Omental fat pad (tissue), 4 donors: ENCODE measurements at places on chromosomes 2 and 18. TPM values are rescaled to one million over a fixed set of nuclear protein-coding genes. Genes with fewer than 3 reads are reported as not detected.

The ALK gene
- total RNA-seq = not detected

DNA sequence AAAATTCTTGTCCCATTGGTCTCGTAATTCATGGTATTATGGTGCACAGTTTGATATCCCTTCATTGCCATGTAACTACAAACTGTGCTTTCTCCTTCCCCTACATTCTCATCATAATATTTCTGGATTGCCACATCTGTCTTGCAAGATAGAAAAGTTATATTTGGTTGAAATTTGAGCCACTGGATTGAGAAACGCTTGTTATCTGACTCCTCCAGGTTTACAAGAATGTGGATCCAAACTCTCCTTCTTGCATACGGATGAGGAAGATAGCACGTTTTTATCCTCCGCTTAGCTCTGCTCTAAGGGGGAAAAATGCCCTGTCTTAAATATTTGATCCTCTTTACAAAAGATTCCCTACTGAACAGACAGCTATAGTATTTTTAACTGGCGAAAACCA lies 438.2 kb downstream of the TSN start:
- DNase-seq = no peak

The POTEJ gene
- not detected for total RNA-seq

DNA sequence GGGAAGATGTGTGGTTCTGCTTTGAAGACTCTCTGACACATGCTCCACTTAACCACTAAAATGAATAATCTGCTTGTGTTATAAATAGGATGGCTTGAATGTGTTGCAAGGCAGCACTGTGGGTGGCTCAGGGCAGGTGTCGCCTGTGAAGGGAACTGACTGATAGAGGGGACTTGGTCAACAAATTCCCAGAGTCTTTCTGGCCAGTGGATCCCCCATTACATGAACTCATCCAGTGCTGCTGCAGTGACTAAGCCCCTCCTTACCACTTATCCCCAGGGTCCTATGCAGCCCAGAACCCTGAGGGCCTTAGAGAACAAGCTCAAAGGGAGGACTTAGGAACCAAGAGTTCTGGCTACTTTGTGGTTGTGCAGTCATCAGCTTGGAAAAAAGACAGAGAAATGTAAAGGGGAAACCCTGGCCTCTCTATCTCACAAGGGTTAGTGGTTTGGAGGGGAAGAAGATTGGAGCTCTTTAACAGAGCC lies 226.2 kb upstream of the TNP1 start:
- DNase-seq = no peak

GRCh38 chr18:51490860-51491259 lies 293.4 kb upstream of the MEX3C start:
- DNase-seq = no peak

DNA sequence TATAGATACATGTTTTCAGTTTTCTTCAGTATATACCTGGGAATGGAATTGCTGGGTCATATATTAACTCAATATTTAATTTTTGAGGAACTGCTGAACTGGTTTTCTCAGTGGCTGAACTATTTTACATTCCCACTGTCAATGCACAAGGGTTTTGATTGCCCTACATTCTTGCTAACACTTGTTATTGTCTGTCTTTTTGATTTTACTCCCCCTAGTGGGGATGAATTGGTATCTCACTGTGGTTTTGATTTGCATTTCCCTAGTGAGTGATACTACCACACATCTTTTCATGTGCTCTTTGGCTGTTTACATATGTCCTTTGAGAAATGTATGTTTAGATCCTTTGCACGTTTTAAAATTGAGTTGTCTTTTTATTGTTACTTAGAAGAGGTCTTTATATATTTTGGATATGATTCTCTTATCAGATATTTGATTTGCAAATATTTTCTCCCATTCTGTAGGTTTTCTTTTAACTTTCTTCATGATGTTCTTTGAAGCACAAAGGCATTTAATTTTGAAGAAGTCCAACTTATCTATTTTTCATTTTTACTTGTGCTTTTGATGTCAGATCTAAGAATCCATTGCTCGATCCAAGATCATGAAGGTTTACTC lies 36.2 kb downstream of the ASB1 start:
- no peak for DNase-seq
